LHCN-M2 (cell line): ENCODE measurements at places on chromosomes 6 and 20.

GRCh38 chr20:22924046-22924737 is 110.9 kb upstream of the SSTR4 start:
- DNase-seq, result peak; percentile 95

- no peak for DNase-seq
Measured at GRCh38 chr6:170062209-170062914, 228.5 kb downstream of the DLL1 start.

GRCh38 chr6:102327697-102328225 is 934.3 kb downstream of the GRIK2 start:
- no peak for DNase-seq

- no peak for DNase-seq
Measured at GRCh38 chr6:3847521-3847920, 1.7 kb upstream of the FAM50B start.

GRCh38 chr6:123953920-123954319 is 150.3 kb downstream of the NKAIN2 start:
- no peak for DNase-seq

- no peak for DNase-seq
Measured at GRCh38 chr6:42113936-42114636, 28.3 kb downstream of the C6orf132 start.

DNA sequence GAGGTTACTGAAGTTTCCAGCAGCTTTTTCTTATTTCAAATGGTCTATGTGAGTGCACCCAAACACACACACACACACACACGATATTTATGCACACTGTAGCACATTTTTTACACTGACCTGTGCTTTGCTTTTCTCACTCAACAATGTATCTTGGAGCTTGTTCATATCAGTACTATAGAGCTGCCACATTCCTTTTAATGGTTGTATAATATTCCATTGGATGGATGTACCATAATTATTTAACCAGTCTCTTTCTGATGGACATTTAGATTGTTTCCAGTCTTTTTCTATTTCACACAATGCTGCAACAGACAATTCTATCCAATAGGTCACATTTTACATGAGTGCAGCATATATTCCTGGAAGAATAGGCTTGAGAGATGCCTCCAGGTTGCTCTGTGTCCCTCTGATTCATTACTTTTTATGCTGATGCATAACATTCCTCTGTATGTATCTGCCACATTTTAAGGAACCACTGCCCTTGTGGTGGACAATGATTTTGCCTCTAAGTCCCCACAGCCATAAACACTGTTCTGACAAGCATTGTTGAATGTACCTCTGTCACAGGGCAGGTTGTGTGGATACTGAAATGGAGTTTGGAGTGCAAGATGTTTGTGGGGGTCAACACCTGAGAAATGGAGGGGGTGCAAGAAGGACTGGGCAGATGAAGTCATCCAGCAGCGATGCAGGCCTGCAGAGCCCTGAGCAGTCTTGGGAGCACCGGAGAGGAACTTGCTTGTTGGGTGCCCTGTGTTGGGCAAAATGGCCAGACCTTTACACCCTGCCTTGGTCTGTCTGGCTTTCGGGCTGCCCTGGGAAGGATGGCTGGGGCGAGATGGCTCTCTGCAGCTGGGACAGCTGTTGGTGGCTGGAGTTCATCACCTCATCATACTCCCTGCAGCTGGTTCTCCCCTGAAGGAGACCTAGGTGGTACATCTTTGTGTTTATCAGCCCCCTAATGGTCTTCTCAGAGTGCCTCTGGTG is 13.6 kb downstream of the CEBPB start:
- no peak for DNase-seq

GRCh38 chr20:53810661-53811355 is 217.2 kb upstream of the ZNF217 start:
- DNase-seq, result no peak

GRCh38 chr20:55569084-55569483 is 436.2 kb downstream of the CBLN4 start:
- no peak for DNase-seq

- DNase-seq, result no peak
Measured at GRCh38 chr6:79989641-79990040, 14.8 kb upstream of the TTK start.

DNA sequence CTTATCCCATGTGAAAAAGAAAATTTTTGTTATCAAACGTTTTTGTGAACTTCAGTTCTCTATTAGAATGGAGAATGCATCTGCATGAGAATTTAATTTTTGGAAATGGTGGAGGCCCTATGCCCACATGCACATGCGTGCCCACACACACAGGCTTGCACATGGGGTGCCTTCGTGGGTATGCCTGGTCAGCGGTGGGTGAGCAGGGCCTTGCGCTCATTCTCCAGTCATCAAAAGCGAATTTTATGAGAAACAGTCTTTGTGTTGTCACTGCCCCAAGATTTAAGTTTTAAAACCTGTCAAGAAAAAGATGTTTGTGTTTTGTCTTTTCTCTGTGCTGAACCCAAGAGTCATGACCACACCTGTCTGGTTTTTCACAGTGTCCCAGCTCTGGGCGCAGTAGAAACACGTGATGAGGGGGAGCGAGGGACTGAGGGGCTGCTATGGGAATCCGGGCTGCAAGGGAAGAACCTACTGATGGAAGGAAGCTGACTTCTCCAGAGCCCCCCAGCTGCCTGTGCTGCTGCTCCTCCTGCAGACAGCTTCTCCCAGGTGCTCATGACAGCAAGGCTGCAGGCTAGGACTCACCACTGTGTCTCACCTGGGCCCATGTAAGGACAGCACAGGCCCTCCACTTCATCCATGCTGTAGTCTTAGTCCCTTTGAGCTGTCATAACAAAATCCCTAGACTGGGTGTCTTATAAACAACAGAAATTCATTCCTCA is 153.6 kb downstream of the SYCP2 start:
- DNase-seq, result no peak

GRCh38 chr6:3523966-3524365 is 67.1 kb upstream of the SLC22A23 start:
- no peak for DNase-seq

DNA sequence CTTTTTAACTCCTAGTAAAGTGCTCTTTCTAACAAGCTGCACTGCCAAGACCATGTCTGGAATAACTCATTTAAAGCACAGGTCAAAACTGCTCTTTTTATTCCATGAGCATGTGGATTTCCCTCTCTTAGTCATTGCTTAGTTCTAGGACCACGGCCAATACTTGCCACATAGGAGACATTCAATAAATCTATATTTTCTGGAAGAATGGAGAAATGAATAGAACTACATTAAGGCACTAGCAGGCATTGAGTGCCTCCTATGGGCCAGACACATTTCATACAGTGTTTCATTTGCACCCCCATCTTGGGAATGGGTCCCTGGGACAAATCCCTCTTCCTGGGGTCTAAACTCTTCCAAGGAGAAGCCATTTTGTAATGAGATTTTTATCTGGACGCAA is 552.8 kb upstream of the CITED2 start:
- DNase-seq, result peak; percentile 79

GRCh38 chr6:110939429-110940200 is 18.9 kb upstream of the GTF3C6 start:
- DNase-seq, result no peak

DNA sequence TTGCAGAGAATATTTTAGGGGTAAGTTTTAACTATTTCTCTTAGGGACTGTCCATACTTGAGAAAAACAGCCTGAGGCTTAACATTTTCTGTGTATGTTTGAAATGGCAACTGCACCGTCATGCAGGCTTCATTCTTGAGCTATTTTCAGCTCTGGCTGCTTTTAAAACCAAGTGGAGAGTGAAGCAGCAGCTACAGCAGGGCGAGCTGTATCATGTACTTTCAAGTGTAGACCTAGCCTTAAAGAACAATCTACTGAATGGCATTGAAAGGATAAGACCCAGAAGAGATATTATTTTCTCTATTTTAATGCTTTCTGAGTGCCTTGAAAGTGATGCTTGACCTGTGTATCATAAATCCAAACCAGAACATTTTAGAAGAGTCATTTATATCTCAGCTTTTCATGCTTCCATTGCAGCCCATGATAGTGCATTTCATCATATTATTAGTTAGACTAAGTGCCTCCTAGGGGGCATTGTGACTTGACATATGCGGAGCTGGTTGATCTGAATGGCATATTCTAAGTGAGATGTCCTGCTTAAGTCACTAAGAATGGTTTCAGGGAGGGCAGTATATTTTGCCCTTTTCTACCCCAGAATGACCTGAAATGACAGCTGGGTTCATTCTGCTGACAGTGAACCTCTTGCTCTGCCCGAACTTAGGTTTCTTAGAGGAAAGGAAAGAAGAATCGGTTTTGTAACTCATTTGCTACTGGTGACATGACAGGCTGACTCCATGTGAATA is 85.3 kb downstream of the NKAIN2 start:
- DNase-seq, result no peak

DNA sequence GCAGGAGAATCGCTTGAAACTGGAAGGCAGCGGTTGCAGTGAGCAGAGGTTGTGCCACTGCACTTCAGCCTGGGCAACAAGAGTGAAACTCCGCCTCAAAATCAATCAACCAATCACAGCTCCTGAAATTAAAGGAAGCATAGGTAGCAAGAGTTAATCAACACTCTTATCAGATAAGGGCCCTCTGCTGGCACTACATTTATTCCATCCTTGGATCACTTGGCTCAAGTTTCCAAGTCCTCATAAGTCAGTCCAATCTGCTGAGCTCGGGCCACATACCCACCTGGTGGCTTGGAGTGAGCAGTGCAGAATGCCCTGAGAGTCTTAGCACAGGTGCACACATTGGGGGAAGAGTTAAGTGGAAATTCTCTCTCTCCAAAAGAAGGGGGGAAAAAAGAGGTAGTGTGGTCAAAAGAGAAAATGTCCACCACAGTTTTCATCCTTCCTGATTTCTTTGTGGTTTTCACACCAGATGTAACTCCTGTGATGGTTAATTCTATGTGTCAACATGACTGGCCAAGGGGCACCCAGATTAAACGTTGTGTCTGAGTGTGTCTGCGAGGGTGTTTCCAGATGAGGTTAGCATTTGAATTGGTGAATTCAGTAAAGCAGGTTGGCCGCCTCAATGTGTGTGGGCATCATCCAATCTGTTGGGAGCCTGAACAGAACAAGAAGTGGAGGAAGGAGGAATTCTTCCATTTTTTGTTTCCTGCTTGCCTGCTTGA is 14.2 kb upstream of the FAM8A1 start:
- peak; percentile 30 for DNase-seq

GRCh38 chr6:161257793-161258457 is 15.9 kb downstream of the AGPAT4 start:
- peak; percentile 61 for DNase-seq

GRCh38 chr6:12182676-12183075 is 107.5 kb upstream of the EDN1 start:
- DNase-seq, result peak; percentile 34

- DNase-seq, result no peak
Measured at GRCh38 chr6:53860511-53860910, 65.7 kb downstream of the LRRC1 start.

GRCh38 chr20:16368645-16369292 is 204.5 kb downstream of the KIF16B start:
- peak; percentile 49 for DNase-seq

GRCh38 chr6:45371924-45372573 is 5.7 kb downstream of the SUPT3H start:
- DNase-seq, result no peak

GRCh38 chr6:28206928-28207509 is 18.1 kb upstream of the ZSCAN9 start:
- no peak for DNase-seq

DNA sequence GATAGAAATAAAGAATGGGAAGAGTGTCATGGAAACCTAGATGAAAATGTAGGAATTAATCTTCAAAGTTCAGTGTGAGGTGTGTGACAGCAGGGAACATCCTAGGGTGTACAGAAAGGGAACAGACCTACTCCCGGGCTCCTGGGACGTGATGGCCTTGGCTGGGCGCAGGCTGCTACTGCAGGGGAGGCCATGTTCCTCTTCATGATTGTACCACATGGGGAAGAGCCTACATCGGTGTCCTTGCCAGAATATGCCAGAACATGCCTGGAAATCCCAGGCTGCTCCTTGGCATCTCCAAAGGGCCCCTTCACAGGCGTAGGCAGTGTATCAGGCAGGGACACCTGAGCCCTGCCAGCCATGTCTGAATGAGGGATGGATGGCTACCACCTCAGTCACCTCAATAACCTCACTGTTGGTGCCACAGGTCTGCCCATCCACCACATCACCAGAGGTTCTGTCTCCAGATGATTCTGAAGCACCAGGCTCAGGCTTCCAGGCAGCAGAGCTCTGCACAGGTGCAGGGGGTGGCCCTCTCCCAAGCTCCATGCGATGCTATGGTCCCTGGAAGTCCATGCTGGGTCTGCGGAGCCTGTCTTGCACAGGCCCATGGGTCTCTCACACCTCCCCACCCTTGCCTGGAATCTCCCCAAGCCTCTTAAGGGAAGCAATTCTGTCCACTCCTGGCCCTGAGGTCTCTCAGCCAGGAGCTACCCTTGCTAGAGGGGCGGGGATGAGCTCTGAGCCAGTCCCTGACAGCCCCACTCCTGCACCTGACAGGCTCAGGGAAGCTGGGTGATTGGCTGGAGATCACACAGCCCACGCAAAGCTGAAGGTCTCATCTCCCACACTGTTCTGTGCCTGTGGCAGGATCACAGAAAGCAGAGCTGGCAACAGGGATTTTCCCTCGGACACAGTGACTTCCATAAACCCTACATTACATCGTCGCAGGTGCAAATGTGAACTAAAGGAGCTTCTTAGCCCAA is 20.2 kb downstream of the RAMACL start:
- no peak for DNase-seq

DNA sequence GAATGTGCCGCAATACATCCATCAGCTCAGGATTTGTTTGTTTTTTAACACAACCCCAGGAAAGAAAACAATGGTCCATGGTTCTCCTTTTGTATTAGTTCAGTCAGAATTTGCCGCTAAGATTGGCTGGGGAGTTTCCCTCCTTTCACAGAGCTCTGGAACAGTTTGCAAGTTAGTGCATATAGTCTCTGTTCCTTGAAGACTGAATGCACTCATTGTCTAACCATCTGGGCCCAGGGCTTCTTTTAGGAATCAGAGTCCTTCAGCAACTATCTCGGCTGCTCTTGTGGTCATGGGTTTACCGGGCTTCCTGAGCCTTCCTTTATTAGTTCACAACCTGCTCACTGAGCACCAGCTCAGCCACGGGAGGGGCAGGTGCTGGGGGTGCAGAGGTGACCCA is 121.3 kb downstream of the SLC23A2 start:
- DNase-seq, result no peak

DNA sequence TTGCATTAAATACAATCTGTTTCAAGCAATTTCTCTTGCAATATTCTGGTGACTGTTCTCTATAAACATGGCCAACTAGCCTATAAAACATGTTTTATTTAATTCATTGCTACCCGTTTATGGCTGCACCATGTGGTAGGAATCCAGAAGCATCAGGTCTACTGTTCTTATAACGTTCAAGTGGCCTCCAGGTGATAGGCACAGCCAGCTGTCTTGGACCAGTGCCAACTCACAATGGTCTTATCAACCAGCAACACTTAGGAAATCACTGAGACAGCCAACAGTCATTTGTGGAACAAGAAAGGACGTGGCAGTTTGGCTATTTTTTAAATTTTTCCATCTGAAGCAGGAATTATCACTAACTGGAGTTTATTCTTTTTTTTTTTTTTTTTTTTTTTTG is 193.6 kb downstream of the NKAIN2 start:
- peak; percentile 28 for DNase-seq

- DNase-seq, result no peak
Measured at GRCh38 chr6:101878554-101879276, 485.2 kb downstream of the GRIK2 start.

- no peak for DNase-seq
Measured at GRCh38 chr6:134020071-134020470, 32.4 kb downstream of the SLC2A12 start.

GRCh38 chr20:62819494-62820174 is 2.8 kb downstream of the COL9A3 start:
- peak; percentile 40 for DNase-seq
